Panc1 (cell line): ENCODE measurements at places on chromosomes 13 and 19.

DNA sequence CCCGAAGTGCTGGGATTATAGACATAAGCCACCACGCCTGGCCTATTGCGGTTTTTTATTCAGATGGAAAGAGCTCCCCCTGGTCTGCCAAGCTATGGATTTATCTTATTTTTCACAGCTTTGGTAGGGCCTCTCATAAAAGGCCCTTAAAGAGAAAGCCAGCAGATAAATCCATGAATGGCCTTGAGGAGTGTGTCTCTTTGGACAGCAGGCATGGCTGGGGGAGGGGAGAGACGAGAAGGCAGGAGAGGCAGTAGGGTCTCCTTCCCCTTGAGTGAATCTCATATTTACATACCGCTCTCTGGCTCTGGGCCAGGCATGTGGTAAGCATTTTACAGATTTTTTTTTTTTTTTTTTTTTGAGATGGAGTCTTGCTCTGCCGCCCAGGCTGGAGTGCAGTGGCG lies 25.2 kb downstream of the MARK4 start:
- no peak for DNase-seq

GRCh38 chr13:72341904-72342303 lies 385.5 kb downstream of the MZT1 start:
- no peak for DNase-seq

DNA sequence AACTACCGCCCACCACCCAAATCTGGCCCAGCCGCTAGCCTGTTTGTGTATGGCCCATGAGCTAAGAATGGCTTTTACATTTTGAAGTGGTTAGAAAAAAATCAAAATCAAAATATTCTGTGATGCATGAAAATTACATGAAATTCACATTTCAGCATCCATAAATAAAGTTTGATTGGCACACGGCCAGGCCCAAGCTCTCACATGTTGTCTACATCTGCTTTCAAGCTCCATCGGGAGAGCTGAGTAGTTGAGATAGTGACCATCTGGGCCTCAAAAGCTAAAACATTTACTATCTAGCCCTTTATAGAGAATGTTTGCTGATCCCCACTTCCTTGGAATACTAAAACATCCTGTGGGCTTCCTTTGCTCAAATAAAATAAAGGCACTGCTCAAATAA lies 14.5 kb downstream of the RFX2 start:
- no peak for DNase-seq

- DNase-seq, result no peak
Observed at GRCh38 chr19:41619018-41619556, 7.8 kb downstream of the CEACAM4 start.

DNA sequence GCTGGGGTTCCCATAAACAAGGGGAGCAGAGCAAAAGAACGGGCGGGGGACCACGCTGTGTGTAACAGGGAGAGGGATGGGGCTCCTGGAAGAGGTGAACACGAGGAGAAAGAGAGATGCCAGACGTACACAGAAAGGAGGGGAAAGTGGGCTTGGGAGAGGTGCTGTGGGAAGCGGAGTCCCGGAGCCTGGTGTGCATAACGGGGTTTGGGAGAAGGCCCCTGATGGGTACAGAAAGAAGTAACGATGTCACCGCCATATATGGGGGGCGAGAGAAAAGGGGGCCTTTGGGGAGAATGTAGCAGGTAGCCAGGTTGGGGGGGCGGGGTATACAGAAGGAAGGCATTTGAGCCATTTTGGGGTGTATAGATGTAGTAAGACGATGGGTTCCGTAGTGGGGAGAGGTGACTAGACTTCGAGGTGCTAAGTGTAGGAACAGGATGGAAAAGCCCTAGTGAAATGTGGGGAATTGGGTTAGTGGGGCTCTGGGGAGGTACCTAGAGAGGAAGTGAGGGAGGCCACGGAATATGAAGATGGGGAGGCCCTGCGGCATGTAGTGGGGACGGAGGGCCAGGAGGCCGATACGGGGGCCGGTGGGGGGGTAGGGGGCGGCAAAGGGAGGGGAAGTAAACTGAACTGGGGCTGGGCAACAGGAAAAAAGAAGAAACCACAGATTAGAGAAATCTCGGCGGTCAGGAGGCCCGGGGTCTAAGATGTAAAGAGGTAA lies 787 bp downstream of the ZNF580 start:
- no peak for DNase-seq

GRCh38 chr13:102703726-102704035 lies 8.8 kb upstream of the METTL21C start:
- DNase-seq, result no peak

DNA sequence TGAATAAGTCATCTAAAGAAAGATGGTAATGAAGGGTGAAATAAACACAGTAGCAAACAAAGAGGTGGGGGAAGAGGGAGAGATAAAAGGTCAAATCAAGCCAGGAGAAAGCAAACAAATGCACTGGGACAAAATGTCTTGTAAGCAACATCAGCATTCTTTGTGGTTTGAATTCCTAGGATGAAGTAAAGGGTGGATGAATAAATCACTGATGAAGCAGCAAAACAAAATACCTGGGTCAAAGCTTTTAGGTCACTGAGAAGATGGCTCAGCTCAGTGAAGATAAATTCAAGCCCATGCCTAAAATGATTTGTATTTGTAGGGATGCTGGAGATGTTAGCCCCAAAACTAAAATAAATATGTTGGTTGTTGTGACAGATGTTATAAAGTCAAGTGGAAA lies 86.5 kb upstream of the FBXL3 start:
- no peak for DNase-seq

DNA sequence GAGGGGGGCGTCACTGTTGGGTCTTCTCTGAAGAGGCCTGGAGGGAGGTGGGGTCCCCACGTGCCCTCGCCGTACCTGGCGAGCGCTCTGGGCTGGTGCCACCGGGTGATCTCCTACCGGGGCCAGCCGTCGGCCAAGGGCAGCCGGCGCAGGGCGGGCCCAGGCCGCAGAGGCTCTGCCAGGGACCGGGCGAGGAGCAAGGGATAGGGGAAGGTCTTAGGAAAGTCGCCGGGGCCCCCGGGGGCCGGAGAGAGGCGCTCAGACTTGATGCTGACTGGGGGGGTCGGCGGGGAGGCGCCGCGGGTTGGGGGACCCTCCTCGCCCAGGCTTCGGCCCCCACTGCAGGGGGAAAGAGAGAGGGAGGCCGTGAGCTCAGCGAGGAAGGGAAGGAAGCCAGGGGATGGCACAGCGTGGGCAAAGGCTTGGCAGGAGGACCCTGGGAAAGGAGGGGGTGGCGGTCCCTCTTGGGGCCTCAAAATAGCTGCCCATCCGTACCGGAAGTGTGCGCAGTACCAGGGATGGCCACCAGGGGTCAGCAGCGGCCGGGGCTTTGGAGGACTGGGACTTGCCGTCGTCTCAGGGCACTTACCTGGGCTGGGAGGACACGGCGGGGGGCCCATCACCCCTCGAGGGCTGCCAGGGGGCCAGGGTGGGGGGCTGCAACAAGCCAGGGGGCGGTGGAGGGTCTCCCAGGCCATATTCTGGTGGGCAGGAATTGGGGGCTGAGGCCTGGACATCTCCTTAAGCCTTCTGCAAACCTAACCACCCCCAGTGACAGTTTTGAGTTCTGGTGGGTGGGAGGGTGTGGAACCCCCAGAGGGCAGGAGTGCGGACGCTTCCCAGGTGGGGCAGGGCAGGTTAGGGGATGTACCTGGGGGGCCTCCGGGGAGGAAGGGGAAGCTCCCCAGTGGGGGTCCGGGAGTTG lies 7.7 kb upstream of the TMEM161A start:
- DNase-seq, result no peak

DNA sequence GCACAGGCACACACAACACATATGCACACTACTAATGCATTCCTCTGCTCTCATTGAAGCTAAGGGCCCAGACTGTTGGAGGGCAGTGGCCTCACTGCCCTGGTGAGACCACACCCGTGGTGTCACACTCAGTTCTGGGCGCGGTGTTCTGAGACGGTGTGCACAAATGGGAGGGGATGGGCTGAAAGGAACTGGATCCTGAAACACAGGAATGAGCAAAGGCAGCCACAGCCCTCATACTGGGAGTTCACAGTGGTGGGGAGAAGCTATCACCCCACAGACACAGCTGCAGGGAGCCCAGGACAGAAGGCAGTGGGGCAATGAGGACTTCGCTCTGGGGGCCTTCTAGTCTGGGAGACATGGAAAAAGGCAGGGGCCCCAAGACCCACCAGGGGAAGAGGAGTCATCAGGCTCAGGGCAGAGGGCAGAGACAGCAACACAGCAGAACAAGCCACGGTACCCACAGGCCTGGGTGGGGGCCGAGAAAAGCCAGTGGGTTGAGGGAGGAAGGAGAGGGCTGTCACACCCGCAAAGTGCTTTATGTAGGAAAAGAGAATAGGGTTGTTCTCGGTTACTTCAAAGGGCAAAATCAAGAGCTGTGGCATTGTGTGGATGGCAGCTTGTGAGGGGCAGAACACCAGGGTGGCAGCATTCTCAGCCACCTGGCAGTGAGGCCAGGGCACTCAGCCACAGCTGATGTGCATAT lies 75.4 kb upstream of the GPR183 start:
- no peak for DNase-seq

DNA sequence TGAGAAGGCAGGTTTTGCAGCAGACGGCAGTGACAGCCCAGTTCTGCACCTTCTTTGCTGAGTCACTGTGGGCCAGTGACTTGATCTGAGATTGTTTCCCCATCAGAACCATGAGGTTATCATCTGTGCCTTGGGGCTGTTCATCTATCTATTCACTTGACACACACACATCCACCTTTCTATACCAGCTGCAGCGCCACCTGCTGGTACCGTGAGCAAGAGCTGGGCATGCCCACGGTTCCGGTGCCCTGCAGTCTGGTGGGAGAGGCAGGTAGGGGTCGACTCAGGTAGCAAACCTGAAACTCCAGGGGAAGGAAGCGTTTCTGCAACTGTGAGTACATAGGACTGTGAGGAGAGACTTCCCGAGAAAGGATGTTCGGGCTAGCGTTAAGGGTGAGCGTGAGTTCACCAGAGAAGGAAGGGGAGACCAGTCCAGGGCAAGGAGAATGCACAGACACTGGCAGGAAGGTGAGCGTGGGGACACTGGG lies 7.5 kb upstream of the LIN7B start:
- DNase-seq, result no peak

DNA sequence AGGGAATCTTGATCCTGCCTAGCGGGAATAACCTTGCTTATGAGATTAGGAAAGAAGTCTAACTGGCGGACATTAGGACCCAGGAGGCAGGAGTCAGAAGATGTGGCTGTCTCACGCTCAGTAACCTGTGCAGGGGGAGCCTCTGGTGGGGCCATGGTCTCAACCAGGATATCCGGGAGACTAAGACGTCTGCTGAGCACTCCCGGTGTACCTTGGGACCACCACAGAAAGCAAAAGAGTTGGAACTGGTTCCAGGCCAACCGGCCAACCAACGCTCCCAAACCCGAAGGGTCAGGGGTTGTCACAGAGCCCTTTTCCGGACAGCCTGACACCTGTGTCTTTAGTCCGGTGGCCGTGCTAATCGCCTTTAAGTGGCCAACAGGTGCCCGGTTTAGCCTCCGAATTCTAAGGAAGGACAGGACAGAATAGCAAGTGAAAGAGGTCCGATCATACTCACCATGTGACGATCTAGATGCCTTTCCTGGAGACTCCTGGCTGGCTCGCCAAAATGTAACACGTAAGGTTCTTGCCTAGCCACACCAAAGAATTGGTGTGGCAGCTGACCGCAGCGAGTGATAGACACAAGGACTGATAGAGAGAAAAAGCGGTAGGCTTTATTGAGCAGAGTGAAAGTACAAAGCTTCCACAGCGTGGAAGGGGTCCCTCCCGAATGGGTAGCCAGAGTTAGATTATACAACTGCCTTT lies 103.9 kb upstream of the DIAPH3 start:
- DNase-seq, result no peak

DNA sequence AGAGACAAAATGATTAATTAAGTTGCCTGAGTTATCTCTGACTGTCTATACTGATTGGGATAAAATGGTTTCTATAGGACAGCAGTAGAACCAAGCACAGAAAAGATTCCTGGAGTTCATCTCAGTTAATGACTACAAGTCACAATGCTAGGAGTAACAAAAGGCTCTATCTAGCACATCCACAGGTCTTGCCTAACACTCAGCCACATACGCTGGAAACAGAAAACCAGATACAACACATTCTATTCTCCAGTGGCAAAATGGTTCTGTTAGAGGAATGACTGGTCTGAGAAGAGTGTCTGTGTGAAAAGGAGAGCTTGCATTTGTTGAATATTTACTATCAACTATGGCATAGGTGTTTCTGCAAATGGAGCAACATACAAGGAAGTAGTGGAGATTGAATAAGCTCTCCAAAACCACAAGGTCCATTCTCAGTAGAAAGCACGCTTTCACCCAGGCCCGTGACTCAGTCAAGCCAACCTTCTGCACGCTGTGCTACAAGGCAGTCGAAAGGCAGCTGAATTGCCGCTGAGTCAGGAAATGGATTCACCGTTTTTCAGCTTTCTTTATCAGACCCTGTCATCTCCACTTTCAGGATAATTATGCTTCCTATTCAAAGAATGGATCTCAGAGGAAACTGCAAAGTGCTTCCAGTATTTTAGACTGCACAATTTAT lies 761.5 kb downstream of the EFNB2 start:
- no peak for DNase-seq

DNA sequence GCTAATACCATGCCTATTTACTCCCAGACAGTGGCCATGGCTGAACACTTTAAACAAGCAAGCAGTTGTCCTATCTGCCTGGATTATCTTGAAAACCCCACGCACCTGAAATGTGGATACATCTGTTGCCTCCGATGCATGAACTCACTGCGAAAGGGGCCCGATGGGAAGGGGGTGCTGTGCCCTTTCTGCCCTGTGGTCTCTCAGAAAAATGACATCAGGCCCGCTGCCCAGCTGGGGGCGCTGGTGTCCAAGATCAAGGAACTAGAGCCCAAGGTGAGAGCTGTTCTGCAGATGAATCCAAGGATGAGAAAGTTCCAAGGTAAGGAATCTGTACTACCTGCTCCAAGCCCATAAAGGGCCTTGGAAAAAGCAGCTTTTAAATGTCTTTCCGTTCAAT lies 8.6 kb downstream of the RFPL4AL1 start:
- peak; percentile 2 for DNase-seq

- DNase-seq, result no peak
Observed at GRCh38 chr13:100673376-100673712, 1.3 kb downstream of the TMTC4 start.

DNA sequence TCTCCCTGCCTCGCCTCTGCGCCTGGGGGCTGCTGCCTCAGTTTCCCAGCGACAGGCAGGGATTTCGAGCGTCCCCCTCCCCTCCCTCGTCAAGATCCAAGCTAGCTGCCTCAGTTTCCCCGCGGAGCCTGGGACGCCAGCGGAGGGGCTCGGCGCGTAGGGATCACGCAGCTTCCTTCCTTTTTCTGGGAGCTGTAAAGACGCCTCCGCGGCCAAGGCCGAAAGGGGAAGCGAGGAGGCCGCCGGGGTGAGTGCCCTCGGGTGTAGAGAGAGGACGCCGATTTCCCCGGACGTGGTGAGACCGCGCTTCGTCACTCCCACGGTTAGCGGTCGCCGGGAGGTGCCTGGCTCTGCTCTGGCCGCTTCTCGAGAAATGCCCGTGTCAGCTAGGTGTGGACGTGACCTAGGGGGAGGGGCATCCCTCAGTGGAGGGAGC lies 722 bp upstream of the ICAM1 start:
- DNase-seq, result no peak

- no peak for DNase-seq
Observed at GRCh38 chr13:64397701-64398100, 2832.4 kb downstream of the PCDH9 start.

GRCh38 chr13:26465954-26466353 lies 91.5 kb upstream of the WASF3 start:
- no peak for DNase-seq

- DNase-seq, result no peak
Observed at GRCh38 chr19:6457958-6458694, 1.5 kb downstream of the SLC25A23 start.
